ENCODE measurements at places on chromosomes 1 and 21.

- no peak for DNase-seq
Measured at GRCh38 chr1:24865168-24865567, 64.9 kb downstream of the RUNX3 start.

- no peak for DNase-seq
Measured at GRCh38 chr1:36417931-36418330, 20.2 kb upstream of the LSM10 start.

DNA sequence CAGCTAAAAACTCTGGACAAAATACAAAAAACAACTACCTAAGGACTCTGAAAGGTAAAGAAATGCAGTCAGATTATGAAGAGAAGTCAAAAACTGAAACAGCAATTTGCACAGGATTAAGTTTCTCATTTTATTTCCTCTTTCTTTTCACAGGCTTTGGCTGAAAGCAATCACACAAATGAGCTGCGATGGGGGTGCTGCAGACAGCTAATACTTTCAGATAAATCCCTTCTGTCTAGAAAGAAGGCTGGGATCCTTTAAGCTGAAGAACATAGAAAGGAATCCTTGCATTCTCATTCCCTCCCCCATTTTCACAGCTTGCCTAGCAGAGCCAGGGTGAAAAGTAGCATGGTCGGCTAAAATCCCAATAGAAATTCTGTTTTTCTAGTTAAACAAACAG lies 32.0 kb upstream of the PRDX6 start:
- no peak for DNase-seq

GRCh38 chr1:154326546-154327465 lies 1.5 kb downstream of the ATP8B2 start:
- DNase-seq, result no peak

GRCh38 chr1:97120806-97121205 lies 399.2 kb downstream of the PTBP2 start:
- DNase-seq, result no peak

DNA sequence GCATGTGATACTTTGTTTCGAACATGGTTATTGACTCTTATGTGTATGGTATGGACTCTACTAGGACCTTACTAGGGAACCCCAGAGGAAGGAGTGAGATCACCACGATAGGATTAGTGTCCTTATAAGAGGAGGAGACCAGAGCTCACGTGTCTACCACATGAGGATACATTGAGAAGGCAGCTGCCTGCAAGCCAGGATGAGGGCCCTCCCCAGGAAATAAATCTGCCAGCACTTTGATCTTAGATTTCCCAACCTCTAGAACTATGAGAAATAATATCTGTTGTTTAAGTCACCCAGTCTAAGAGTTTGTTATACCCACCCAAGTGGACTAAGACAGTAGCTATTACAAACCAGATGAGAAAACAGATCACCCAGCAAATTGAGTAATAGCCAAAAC lies 559.3 kb upstream of the USP24 start:
- no peak for DNase-seq

DNA sequence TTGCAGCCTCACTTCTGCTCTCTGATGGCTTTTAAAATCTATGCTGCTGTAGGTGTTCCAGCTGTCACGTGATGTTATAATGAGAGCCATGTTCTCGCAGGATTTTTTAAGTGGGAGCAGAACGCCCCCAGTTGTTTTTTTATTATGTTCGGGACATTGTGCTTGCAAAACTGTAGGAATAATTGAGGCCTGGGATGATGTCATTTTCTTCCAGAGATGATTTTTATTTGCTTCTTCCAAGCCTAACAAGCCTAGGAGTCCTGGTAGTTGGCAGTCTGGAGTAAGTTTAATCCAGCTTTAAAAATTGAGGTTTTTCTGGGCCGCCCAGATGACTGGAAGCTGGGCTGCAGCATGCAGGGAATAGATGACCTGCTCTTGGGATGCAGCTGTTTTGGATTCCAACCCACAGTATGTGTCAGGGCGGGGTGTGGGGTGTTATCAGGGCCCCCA lies 34.6 kb upstream of the CHIT1 start:
- DNase-seq, result no peak

DNA sequence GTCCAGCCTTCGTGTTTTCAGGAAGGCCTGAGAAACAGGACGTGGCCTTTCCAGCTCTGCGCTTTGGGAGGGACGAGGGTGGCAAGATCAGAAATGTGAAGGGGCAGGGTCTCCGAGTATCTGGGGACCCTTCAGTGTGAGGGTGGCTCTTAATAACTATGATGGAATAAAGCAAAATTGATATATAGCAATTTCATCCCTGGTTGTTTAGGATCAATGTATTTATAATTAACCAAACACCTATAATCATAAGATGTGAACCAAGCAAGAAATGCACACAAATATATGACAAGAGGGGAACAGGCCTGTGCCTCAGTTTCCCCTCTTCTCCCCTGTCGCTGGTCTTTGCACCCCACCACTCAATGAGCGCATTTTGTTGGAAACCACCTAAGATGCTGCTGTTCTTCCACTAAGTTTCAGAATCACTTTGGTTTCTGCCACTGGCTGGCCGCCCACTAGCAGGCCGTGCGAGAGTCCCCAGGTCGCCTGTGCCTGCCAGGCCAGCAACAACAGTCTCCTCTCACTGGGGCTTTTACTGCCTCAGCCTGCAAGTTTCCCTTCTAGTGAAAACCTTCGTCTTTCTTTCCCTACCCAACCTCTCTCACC lies 36.6 kb downstream of the UBASH3A start:
- no peak for DNase-seq

DNA sequence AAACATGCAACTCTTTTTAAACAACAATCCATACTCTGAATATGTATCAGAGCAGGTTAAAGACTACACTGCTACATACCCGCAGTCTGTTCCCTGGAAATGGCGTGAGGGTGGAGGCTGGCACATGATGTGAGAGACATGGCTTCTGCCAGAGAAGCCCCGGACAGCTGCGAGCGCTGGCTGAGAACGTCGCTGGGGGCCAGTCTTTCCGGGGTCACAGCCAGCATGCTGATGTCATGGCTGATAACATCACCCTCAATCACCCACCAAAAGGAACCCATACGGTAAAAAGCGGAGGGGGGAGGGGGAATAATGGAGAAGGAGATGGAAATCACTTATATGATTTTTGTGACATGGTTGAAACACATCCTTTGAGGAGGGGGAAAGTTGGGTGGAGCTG lies 29.1 kb downstream of the C1orf198 start:
- DNase-seq, result no peak

DNA sequence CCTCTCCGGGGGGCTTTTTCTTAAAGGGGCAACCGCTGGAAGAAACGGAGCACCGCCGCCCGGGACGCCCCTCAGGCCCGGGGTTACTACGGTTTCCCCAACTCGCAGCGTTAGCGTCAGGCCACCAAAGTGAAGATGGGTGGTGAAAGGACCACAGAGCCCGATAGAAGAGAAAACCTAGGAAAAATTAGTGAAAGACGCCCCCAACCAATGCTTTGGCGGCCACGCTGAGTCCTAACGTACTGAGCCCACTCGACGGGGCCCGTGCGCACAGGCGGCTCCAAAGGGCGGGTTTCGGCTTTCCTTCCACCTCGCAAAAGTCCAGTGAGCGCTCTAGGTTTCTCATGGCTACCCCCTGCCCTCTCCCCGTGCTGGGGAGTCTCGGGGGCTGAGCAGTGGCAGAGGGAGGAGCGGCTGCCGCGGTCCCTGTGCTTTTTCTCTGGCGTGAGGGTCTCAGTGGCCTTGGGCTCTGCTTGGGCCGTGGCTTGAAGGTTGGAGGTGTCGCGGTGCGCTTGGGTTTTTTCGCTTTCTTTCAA lies 12.2 kb upstream of the SPEN start:
- DNase-seq, result peak; percentile 61

GRCh38 chr1:226568975-226569741 lies 20.6 kb downstream of the STUM start:
- DNase-seq, result no peak

DNA sequence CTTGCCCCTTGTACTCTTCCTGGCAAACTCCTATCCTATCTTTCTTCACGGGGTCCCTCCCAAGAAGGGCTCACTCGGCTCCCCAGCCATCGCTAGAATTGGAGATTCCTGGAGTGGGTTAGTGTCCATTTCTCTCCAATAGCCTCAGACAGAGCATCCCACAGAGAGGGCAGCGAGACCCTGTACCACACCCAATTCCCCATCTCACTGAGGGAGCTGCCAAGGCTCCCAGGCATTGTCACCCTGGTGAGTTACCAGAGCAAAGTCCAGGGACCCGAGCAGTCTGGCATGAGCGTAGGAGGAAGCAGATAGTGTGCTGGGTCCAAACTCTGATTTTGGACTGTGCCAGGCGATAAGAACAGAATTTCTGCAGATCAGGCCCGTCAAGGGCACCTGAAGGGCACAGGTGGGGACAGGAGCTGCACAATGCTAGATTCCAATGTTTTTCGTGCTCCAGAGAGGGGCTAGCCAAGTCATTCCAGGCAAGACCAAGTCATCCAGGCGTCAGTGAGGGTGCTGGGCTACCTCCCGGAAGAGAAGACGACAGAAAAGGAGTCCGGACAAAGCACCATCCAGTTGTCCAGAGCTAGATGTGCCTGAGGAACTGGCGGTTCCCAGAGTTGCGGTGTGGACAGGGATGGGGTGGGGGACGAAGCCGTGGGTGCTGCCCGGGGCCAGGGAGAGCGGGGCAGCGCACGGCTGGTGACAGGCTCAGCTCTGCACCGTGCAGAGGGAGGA lies 15.3 kb downstream of the AKR7A3 start:
- DNase-seq, result no peak

DNA sequence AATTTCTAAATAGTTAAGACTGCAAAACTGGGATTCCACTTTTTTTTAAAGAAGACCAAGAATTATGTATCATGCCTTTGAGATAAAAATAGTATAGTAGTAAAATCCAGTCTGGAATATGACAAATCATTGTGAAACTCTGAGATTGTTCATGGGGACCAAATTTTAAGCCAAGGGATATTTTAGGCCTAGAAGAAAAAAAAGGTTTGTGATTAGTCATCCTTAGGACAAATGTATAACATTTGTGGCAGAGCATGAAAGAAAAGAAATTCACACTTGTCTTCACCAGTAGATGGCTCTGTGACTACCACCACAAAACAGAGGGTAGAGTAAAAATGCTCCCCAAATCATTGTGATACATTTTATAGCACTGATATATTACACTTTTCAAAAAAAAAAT lies 226.1 kb downstream of the KCTD3 start:
- DNase-seq, result no peak

- DNase-seq, result no peak
Measured at GRCh38 chr21:39422527-39423241, 22.9 kb downstream of the LCA5L start.

DNA sequence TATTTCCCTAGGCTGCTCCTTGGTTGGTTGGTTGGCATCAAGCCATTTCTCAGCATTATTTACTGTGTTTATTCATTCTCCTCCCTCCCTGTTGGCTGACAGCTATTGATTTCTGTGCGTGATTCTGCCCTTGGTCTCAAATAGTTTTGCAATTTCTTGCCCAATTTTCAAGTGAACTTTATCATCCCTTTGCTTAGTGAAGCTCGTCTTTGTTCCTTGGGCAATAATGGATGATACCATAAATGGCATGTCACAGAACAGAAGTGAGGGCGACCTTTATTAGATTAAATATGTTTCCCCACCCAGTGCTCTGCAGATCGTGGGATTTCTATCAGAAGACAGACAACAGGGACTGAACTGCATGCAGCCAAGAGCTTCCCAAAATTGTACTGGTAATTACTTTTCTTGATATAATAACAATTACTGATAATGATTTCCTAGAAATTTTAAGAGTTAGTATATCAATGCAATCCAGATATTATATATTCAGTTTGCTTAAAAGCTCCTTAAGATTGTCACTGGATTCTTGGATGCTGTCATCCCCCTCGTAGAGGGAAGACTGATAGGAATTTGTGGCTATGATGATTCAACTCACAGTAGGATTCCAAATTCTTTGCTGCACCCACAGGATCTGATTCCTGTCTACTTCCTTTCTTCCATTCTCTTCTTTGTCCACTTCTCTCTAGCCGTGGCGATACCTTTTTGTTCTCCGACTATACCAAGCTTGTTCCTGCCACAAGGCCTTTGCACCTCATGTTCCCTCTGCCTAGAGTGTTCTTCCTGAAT lies 122.1 kb upstream of the KAZN start:
- no peak for DNase-seq

DNA sequence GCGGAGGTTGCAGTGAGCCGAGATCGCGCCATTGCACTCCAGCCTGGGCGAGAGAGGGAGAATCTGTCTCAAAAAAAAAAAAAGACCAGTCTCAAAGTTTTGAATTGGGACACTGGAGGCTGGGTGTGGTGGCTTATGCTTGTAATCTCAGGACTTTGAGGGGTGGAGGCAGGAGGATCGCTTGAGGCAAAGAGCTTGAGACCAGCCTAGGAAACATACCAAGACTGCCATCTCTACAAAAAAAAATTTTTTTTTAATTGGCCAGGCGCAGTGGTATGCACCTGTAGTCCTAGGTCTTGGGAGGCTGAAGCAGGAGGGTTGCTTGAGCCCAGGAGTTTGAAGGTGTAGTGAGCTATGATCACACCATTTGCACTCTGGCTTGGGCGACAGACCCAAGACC lies 3.9 kb downstream of the ZBTB8B start:
- DNase-seq, result no peak

DNA sequence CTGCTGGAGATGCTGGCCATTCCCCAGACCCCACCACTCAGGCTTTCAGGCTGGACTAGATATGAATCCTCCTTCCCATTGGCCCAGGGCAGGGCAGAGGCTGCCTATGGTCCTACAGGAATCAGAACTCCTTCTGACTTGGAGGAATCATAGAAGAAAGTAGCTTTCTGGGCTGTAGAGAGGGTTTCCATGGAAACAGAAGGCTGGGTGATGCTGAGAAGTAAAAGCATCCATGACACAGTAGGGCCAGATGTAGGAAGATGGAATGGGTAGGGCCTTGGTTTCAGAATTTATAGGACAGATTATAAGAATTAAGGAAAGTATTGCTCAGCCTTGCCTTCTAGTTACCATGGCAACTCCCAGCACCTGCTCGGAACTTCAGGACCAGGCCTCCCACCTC lies 9.0 kb downstream of the NT5C1A start:
- no peak for DNase-seq

- no peak for DNase-seq
Measured at GRCh38 chr1:74010206-74010605, 187.8 kb downstream of the LRRIQ3 start.

DNA sequence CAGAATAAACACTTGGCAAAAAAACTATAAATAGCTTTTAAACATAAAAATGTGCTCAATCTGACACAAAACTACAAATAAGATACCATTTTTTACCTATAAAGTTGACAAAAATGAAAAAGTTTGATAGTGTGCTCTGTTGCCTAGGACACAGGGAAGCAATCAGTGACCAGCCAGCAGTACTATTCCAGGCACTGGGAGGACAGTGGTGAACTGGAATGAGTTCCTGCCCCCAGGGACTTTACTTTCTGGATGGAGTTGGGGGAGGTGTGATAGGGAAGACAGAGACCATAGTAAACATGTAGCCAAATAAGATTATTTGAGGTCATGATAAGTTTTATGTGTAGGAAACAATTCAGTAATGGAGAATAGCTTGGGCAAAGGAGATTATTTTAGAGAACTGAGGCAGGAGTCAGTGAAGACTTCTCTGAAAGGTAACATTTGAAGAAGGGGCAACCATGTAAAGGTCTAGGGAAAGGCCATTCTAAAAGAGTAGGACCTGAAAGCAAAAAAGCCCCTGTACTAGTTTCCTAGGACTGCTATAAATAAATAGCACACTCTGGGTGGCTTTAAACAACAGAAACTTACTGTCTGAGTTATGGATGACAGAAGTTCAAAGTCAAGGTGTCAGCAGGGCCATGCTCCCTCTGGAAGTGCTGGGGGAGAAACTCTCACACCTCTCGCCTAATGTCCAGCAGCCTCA lies 42.0 kb downstream of the EEIG2 start:
- DNase-seq, result no peak

All from activated naive CD4-positive, alpha-beta T cell (primary cell).